ENCODE measurements at places on chromosomes 5 and 9.
A peak's percentile ranks its signal among the peaks of the same experiment; 100 is the strongest.

DNA sequence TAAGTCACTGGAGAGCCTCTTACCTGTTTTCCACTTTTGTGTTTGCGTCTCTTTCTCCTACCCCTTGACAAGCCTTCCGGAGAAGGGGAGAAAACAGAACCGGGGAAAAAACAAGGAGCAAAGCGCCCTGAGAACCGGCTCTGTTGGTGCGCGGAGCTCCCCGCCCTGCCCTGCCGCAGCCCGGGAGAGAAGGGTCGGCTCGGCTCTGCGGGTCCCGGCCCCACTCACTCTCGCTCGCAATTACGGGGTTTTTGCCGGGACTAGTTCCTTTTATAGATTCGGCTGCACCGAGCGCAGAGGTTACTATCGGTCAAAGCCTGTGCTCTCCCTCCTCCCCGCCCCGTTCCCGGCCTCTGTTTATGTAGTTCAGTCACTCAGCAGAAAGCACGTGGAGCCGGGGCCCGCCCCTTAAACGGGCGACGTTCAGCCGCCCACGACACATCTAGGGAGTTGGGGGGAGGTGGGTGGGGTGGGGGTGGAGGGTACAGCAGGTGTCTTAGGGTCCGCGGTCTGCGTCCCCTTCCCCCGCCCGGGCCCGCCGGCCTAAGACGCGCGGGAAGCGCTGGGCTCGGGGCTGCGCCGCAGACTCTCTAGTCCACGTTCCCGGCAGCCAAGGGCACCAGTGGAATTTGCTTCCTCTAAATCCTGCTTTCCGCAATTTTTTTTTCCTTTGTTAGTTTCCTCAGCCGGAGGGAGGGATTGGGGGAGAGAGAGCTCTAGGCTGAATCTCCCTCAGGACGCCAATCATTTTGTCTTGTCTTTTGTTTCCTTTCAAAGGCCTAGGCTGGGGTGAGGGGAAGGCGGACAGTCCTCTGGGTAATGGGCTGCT, at the start of gene ABCA1:
ABCA1 (minus strand) TSS at position 244 of the 829 bp plus-strand sequence. CDS start 24,476 bp downstream, outside the sequence.
- DNase-seq = peak; percentile 34

DNA sequence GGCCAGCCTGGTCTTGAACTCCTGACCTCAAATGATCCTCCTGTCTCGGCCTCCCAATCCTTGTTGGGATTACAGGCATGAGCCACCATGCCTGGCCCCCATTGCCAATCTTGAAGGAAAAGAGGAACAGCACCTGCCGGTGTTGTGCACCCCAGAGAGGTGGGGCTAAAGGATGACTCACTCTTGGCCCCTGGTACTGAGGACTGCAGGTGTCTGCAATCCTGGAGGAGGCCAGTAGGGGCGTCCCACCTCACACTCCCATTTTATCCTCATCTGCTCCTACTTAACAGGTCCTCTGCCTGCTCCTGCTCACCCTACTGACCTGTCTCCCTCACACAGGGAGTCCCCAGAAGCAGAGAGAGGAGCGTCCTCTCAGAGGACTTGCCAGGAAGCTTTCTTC, 390.4 kb downstream of the ARHGEF28 start:
- no peak for DNase-seq

- no peak for DNase-seq
Measured at GRCh38 chr9:37617832-37618231, 25.4 kb upstream of the TOMM5 start.

GRCh38 chr5:180140079-180140554, 68.6 kb upstream of the RNF130 start:
- no peak for DNase-seq

DNA sequence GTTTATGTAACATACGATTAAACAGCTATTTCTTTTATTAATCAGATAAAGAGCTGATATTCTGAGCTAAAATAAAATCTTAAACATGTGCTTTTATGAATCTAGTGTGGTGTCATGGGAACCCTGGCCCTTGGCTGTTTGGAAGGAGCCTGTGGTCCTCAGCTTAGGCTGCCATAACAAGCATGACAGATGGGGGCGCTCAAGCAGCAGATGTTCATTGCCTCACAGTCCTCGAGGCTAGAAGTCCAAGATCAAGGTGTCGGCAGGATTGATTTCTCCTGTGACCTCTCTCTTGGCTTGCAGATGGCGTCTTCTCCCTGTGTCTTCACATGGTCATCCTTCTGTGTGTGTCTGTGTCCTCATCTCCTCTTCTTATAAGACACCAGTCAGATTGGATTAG, 448.2 kb downstream of the GADD45G start:
- no peak for DNase-seq

DNA sequence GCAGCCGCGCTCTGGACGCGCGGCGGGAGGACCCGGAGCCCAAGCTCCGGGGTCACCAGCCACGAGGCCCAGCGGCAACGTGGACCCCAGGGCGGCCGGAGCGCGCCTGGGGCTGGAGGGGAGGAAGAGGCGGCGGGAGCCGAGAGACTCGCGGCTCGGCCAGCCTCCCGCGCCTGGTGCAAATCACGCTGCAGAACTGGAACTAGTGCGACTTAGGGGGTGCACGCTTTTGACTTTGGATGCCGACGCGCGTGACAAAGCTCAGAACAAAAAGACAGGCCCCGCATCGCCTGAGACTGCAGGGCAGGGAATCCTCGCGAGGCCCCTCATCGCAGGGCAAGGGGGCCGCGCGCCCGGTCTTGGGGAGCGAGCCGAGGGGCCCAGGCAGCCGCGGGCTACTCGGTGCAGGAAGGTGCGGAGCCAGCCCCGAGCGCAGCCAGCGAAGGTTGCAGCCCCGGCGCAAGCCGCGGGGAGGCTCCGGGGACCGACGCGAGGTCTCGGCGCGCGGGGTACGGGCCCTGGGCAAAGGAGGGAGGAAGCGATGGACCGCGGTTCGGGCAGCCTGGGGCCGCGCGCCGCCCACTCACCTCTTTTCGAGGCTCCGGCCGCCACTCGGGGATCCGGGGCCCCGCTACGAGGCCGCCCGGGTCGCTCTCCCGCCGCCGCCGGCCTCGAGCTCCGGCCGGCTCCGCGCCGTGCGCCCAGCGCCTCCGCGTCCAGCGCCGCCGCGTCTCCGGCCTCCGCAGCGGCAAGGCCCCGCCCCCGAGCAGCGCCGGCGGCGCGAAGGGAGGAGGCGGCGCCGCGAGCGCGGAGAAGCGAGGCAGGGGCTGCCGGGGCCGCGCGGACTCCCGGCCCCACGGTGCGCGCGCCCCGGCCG, at the start of gene GOLM1:
GOLM1 (minus strand) TSS at position 735 of the 877 bp plus-strand sequence. CDS start 20,238 bp downstream, outside the sequence.
- no peak for DNase-seq

- no peak for DNase-seq
Measured at GRCh38 chr5:92627186-92627585, 953.8 kb downstream of the NR2F1-AS1 start.

DNA sequence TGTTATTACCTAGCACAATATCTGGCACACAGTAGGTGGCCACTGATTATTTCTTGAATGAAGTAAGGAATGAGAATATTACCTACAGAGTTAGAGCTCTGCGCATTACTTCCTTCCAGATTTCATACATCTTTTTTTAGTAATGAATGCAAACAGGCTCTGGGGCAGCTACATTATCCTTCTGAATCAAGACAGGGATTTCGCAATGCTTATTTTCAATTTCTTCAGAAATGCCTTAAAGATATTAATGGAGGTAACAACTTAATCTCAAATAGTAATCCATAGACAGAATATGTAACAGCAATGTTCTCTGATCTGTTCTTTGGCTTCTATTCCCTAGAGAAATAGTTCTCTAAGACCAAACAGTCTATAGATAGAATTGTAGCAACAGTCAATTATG, 32.6 kb downstream of the CDKN2A start:
- no peak for DNase-seq

GRCh38 chr5:134394932-134395331, 16.7 kb downstream of the CDKN2AIPNL start:
- DNase-seq = no peak

GRCh38 chr9:87698069-87698809, 27.7 kb upstream of the CTSL start:
- no peak for DNase-seq

GRCh38 chr5:99586878-99587277, 658.1 kb upstream of the CHD1 start:
- DNase-seq = no peak

DNA sequence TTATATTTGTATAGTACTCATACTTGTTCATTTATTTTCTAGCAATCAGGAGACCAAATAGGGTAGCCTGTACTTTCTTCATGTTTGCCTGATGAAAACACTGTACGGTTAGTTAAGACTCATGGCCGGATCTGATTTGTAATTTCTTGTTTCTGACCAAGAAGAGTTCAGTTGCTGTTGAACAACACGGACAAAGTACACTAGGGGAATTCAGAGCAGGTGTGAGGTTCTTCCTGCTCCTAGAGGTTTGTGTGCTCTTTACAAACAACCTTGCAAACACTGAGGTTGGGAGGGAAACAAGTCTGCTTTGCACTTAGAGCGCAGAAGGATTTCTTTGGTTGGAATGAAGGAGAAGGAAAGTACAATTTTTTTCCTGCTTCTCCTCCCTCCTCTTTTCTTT, 69.7 kb downstream of the TRIO start:
- DNase-seq = no peak

DNA sequence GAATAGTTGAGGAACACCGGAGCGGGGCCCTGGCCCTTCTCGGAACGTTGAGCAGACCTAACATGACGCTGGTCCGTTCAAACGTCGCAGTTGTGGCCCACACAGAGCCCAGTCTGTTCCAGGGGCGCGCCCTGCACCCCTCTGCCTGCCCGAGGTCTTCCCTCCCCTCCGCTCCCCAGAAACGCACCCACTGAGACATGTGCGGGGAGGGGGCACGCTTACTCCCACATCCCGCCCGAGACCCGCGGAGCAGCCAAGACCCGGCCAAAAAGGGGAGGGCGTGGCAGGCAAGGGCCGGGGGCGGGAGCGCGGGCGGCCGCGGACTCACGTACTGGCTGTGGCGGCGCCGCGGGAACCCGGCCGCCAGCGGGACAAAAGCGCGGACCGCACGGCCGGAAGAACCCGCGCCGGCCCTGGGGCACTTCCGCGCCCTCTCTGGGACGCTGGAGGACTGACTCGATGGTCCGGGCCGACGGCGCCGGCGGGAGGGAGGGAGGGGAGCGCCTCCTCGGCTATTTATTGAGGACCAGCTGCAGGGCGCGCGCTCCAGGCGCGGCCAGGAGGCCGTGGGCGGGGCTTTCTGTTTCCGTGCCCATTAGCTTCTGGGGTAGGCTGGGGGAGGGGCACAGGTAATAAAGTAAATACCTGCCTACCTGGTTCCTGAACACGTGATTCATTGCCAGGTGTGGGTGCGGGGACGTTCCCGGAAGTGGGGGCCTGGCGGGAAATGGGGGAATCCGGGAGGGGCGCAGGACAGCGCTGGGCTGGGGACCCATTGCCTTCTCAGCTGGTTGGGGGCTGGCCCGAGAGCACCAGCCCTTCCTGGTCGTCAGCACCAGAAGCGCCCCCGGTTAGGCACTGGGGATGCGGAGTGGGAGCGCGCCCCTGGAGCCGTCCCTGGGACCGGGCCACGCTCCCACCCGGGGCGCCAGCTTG, at the start of gene ZFP62:
ZFP62 (minus strand) TSS at position 390 of the 936 bp plus-strand sequence; CDS start at position 333, 57 bp downstream.
- DNase-seq = peak; percentile 76

DNA sequence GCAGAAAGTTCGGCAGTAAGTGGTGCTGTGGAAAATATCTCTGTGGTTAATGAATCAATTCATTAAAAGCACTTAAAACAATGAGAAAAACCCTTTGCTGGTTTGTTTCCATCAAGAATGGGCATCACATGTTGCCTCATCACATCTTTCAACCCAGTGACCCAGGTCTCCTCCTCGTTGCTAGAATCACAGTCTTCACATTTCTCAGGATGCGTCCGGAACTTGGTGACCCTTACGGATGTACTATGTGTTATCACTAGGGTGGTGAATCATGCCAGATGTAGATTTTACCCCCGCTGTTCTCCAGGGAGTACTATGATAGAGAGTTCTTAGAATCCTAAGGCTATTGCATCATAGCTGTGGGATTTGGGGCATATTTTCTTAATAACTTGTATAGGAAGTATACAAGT, 217.9 kb upstream of the KLF4 start:
- DNase-seq = no peak

DNA sequence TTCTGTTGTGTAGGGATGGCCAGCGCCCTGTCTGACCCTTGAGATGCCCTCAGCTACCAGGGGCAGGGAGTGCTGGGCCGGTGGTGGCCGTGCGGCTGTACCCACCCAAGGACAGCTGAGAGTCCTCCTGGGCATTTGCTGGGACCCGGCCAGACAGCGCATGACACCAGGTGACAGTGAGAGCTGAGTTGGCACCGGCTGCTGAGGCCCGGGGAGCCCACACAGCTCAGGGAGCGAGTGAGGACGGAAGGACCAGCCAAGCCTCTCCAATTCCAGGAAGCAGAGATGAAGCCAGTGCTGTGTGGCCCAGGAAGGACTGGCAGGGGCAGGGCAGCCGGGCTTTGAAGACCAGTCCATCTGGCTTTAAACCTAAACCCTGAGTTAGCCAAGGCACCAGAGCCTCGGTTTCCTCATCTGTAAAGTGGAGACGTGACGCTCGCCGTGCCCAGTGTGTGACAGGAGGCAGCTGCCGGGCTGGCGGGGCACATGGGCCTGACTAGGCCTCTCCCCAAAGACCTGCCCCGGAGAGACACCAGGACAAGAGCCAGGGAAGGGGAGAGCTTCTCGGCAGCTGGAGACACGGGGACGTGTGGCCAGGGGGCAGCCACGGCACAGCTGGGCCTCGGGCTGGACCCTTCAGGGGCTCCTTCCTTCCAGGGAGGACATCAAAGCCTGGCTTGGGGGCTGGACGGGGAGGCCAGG, 3.0 kb upstream of the AGPAT2 start:
- no peak for DNase-seq

GRCh38 chr9:92709954-92710353, 40.0 kb upstream of the IPPK start:
- no peak for DNase-seq

DNA sequence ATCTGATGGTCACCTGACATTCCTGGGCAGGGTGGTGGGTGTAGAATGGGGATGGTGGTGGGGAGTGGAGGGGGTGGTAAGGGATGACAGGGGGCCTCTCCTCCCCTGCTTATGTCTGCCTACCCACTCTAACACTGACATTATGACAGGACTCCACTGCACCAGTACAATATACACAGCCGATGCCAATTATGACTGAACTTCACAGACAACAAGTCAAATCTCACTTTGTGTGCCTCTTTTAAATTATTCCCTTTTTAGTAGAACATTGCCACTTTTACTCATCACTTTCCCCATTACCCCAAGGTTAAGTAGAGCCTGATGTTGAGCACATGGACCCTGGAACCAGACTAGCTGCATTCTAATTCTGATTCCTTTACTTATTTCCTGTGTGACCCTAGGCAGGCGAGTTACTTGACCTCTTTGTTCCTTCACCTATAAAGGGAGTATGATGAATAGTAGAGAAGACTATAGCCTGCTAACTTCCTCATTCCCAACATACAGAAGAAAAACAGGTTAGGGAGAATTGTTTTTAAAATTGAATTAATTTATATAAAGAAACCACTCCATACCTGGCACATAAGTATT, 464.7 kb downstream of the DMRT2 start:
- DNase-seq = no peak

- no peak for DNase-seq
Measured at GRCh38 chr5:122141751-122142150, 12.4 kb downstream of the ZNF474 start.

DNA sequence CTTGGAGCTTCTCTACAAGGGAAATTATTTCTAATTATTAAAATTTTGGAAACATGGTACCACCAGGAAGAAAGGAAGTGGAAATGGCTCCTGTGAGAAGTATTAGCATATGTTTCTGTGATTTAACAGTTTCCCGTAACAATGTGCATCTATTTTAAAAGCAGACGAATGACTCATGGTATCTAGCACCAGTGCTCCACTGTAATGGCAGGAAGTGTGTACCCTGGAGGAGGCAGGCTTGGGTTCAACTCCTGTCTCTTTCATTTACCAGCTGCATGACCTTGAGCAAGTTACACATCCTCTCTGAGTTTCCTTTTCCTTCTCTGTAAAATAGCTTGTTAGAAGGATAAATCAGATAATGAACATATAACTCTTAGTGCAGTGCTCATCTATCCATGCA, 41.0 kb upstream of the ANGPTL2 start:
- no peak for DNase-seq

Data from activated naive CD4-positive, alpha-beta T cell (primary cell).